ENCODE measurements at places on chromosomes 3 and 15.

DNA sequence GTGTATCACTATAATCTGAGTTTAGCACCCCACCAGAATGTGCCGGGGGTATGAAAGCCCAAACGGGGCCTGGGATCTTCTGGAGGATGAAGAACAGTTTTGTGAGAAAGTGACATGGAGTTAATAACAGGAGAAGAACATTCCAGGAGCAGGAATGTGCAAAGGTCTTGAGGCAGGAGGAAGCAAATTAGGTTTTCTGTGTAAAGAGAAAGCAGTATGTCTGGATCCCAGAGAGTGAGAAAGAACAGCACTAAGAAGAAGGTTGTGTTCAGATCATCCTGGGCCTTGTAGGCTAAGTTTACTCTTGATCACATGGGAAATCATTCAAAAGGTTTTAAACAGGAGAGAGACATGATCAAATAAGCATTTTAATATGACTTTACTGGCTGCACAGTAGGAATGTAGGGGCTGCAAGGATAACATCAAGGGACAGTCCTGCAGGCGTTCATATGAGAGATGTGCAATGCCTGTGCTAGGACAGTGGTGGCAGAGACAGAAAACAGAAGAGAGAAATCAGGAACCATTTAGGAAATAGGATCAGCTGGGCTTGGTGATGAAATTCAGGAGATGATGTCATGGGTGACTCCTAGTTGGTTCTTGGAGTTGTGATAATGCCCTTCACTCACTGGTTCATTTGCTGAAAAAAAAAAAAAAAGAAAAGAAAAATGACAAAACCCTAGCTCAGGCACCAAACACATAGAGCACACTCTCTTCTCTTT, 113.5 kb downstream of the TNIK start:
- peak; percentile 38 for DNase-seq

- no peak for DNase-seq
These were observed 521.8 kb upstream of the CNTN3 start for GRCh38 chr3:75136100-75136897.

DNA sequence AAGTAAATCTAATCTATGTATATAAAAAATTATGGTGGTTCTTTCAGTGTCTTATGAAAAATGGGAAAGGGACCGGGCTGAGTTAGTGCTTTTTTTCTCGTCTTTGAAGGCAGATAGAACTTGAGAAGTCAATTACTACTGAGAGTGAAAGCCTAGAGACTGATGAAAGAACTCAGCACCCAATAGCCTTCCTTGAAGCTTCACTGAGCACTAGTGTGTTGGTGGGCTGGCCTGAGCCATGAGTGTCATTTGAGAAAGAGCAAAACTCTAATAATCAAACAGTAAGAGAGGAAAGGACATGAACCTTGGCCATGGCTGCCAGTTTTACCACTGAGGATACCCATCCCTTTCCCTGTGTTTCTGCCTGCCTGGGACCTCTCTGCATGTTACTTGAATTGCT, 428.3 kb upstream of the RASGRP1 start:
- no peak for DNase-seq

GRCh38 chr3:111808439-111808838, 50.6 kb upstream of the PHLDB2 start:
- DNase-seq: no peak

- no peak for DNase-seq
These were observed 235.4 kb downstream of the FMN1 start for GRCh38 chr15:32959077-32959476.

GRCh38 chr15:62109982-62110851, 43.4 kb downstream of the C2CD4A start:
- DNase-seq: peak; percentile 26

GRCh38 chr15:69976366-69976994, 121.2 kb downstream of the TLE3 start:
- no peak for DNase-seq

- DNase-seq: no peak
These were observed 180.0 kb downstream of the ERC2 start for GRCh38 chr3:56288258-56288657.

DNA sequence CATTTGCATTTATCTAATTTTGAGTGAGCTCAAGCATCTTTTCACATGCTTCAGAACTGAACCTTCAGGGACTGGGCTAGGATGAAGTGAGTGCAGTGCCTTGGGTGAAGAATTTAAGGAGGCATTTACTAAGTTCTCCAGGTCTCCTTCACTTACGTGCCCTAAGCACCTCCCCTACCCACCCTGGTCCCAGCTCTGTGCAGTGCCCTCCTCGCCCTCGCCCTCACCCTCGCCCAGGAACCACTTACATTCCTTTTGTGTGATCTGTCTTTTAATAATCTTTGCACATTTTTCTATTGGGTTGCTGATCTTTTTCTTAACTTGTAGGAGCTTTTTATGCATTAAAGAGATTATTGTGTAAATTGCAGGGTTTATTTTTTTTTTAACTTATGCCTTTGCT, 322.6 kb downstream of the THSD4 start:
- DNase-seq: no peak

DNA sequence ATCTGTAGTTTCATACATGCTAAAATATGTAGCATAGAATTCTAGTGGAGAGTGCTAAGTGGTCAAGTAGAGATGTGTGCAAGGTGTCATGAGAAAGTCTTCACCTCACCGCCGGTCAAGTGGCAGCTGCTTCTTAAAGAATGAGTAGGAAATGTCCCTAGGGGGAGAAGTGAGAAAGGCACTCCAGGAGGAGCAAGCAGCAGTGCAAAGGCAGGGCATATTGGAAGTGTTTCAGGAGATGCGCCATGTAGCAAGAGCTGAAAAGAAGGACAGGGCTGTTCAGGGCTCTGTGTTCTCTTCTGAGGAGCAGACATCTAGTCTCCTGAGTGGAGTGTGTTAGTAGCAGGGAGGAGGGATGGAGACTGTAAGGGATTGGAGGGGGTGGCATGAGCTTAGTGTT, 312.4 kb upstream of the SEMA6D start:
- no peak for DNase-seq

DNA sequence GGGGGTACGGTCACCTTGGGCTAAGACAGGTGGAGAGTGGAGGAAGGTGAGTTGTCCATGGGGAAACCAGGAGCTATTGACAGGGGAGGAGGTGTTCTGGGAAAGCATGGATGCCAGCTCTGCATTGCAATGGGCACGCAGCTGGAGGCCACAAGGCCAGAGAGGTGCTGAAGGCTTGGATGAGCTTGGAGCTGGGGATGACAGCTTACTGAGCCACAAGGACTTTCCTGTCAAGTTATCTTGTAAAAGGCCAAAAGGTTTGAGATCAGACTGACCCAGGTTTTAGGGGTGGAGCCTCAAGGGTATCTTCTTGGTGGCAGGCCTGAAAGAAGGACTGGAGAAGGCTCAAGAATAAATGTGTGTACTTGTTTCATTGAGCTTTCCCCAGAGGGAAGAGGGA, 115.2 kb downstream of the ASB7 start:
- no peak for DNase-seq

DNA sequence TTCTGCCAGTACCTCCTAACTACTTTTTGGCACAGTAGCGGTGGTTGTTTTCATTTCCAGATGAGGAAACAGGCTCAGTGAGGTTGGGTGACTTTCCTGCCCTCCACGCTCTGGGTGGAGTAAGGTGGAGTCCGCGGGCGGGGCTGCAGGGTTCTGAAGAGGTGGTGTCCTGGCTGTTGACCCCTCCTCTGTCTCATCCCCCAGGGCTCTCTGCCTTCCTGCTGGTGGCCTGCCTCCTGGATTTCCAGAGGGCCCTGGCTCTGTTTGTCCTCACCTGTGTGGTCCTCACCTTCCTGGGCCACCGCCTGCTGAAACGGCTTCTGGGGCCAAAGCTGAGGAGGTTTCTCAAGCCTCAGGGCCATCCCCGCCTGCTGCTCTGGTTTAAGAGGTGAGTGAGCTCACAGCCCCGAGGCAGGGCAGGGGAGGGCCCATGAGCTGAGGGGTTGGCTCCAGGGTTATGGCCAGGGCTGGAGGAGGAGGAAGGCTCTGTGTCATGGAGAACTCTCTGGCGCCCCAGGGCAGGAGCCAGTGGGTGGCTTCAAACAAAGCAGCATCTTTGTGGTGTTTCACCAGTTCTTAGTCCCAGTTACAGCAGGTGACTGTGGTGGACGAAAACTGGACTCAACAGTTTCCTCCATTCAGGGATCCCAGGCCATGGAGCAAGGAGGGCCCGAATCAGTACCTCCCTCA, 10.4 kb downstream of the SLC28A1 start:
- DNase-seq: no peak

- no peak for DNase-seq
These were observed 182.2 kb downstream of the UBE2E2 start for GRCh38 chr3:23385327-23385726.

DNA sequence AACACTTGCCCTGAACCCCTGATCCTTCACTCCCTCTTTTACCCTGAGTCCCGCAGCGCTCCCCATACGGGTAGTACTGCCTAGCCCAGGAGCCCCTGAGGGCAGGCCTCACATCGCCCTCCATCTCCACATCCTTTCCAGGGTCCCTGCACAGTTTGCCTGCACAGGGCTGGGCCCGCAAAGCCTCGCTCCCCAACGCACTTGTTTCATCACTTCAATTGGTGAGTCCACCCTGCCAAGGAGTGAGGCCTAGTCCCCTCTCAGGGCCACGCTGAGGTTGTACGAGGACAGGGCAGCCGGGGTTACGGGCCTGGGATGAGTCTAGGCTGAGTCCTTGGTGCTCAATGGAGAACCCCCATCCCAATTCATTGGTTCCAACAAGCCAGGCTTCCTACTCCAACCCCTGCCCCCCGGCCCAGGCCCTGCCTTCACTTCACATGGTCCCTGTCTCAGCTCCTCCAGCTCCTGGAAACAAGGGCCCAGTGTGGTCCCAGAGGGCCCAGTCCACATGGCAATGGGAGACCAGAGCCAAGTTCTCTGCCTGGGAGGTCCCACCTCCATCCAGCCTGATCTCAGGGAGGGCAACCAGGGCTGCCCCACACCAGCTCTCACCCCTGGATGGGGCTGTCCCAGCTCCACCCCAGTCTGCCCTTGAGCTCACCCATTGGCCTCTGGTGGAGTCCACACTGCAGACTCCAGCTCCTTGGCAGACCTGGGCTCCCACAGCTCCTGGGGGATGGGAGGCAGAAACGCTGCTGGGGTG, 12.4 kb upstream of the CLK3 start:
- no peak for DNase-seq

- DNase-seq: no peak
These were observed 172.6 kb downstream of the TBC1D2B start for GRCh38 chr15:77904901-77905300.

DNA sequence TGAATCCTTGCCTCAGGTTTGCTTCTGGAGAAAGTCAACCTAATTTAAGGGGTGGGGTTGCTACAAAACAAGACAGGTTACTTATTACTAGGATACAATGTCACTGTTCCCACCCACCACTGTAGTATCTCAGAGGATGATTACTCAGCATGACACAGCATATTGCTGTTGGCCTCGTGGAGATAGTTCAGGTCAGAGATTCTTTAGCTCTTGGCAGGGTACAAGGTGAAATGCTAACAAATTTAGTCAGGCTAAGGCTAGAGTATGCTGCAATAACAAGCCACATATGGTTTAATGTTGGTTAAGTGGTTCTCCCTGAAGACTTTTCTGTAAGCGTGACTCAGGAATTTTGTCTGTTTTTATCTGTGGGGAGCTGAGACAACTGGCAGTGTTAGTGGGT, 161.8 kb downstream of the EDEM1 start:
- DNase-seq: no peak

DNA sequence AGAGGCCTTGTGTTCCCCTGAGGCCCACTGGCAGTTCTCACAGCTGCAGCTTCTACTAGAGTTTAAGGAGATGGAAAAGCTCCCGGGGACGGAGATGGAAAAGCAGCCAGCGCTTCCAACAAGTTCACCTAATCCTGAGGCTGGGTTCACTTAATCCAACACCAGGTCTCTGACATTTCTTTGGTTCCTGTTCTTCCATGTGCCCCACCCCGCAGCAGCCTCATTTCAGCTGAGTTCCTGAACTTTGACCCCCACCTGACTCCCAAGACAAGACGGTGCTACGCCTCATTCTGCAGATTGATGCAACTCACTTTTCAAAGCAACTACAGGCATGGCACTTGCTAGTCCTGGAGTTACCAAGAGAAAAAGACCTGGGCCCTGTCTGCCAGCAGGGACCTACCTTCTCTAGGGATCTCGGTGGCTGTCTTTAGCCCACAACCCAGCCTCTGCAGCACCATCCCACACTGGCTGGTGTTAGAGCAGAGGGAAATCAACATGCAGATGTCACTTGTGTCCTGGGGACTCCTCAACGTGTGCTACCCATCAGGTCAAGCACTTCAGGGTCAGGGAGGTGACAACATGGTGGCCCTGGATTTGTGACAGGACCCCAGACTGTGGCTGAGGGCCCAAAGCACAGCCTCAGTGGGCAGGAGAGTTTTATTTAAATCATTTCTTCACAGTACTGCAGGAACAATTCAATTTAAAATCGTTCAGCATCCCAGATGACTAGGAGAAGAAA, 406.1 kb downstream of the VPS13C start:
- DNase-seq: no peak

All from Ammon's horn (tissue), 1 donor.